Uterus (tissue), 4 donors: ENCODE measurements at places on chromosomes 2 and 18. TPM values are rescaled to one million over a fixed set of nuclear protein-coding genes. Genes with fewer than 3 reads are reported as not detected.

GRCh38 chr2:232541195-232541960 lies 1.9 kb downstream of the CHRNG start:
- H3K4me1 ChIP-seq, result no peaks in the 10 kb centered on the region
- peak; percentile 11 for DNase-seq
- H3K4me3 ChIP-seq, result no peak overlapping the region
- no peak overlapping the region for H3K27ac ChIP-seq
- no peaks in the 10 kb centered on the region for H3K36me3 ChIP-seq

- H3K4me3 ChIP-seq, result no peak overlapping the region
- peak; percentile 89 for DNase-seq
- H3K4me1 ChIP-seq, result peaks cover 10% of the 10 kb centered on the region
- H3K27me3 ChIP-seq, result no peaks in the 10 kb centered on the region
- peak overlapping the region; percentile 85 for H3K27ac ChIP-seq
Measured at GRCh38 chr2:237421542-237422116, 7.7 kb upstream of the COL6A3 start.

Gene PSMA8
- not detected for total RNA-seq

DNA sequence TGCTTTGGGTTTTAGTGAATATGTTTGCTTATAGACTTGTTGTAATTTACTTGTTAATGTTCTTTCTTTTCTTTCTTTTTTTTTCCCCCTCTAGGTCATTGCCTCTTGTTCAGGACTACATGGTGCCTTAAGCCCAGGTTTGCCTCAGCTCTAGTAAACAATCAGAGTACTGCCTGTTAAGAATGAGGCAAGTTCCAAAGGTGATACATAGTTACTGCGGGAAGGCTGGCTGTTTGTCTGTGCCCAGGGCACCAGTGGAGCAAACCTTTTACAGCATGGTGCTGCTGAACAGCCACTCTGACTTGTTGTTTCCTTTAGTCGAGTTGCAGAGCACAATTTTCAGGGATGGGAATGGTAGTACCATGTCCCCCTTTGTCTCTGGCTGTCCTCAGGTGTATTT lies 517.2 kb downstream of the NYAP2 start:
- DNase-seq, result no peak
- no peaks in the 10 kb centered on the region for H3K36me3 ChIP-seq
- no peaks in the 10 kb centered on the region for H3K27me3 ChIP-seq
- no peaks in the 10 kb centered on the region for H3K4me1 ChIP-seq

DNA sequence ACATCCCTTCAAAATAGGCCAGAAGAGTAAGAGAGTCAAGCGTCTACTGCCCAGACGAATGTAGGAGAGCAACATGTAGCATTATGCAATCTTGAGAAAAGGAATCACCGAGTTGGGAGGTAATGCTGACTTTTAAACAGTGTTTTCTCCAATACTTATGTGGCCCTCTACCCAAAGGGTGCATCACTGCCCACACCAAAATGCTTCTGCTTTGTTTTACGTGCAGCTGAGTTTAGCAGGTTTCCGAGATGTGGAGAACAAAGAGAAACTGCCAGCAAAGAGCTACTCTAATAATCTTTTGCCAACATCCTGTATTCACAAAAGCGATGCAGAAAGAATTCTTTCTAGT lies 63.4 kb upstream of the ZEB2 start:
- no peak for DNase-seq
- no peak overlapping the region for H3K27ac ChIP-seq
- H3K4me1 ChIP-seq, result no peaks in the 10 kb centered on the region
- no peaks in the 10 kb centered on the region for H3K36me3 ChIP-seq

DNA sequence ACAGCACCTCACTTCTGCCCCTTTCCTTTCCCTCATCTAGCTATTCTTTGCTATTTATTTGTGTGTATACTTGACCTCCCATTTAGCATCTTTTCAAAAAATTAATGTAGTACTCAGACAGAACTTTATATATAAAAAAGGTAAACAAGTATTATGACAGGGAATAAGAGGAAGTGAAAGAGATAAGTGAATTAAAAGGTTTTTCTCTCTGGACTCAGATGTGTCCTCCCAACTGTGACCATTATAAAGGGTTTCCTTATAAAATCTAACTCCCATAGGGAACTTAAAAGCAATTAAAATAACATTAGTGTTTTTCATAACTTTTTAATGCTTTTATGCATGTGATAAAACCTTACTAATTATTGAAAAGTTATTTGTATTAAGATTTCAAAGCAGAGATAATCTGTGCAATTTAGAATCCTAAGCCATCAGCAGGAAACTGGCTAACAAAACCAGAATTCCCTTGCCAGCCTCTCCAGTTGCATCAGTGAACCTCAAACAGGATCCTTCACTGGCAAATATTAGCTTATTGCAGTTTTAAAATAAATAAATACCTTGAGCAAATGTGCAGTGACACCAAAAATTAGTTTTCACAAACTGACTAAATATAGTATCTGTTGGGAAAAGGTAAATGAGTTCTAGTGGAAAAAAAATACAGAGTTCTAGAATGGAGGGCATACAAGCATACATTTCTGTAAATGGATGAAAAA lies 930.7 kb downstream of the BCL11A start:
- no peak for DNase-seq
- H3K4me3 ChIP-seq, result no peak overlapping the region
- no peaks in the 10 kb centered on the region for H3K4me1 ChIP-seq
- H3K27ac ChIP-seq, result no peak overlapping the region
- H3K27me3 ChIP-seq, result no peaks in the 10 kb centered on the region

GRCh38 chr18:45121146-45121545 lies 440.5 kb downstream of the SETBP1 start:
- DNase-seq, result no peak
- H3K27me3 ChIP-seq, result no peaks in the 10 kb centered on the region
- H3K36me3 ChIP-seq, result no peaks in the 10 kb centered on the region
- H3K4me3 ChIP-seq, result no peak overlapping the region
- no peak overlapping the region for H3K27ac ChIP-seq

- H3K36me3 ChIP-seq, result no peaks in the 10 kb centered on the region
- no peak overlapping the region for H3K27ac ChIP-seq
- no peaks in the 10 kb centered on the region for H3K4me1 ChIP-seq
- H3K27me3 ChIP-seq, result no peaks in the 10 kb centered on the region
- DNase-seq, result no peak
Measured at GRCh38 chr18:6798896-6799295, 69.4 kb downstream of the ARHGAP28 start.

DNA sequence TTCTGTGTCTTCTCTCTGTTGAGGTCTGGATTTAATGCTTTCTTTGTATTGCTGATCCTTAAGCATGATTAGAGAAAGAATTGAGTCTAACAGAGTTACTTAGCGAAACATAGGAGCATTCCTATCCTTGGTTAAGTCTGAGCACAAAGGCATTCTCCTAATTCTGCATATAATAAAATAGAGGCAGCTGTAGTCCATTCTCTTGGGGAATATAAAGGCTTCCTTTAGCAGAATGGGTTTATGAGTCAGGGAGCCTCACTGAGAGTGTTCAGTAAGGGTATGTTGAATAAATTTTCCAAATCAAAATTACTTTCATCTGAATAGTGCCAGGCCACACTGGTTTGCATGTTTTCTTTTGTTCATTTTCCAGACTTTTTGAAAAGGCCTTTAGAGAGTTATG lies 101.5 kb downstream of the GALNT1 start:
- no peaks in the 10 kb centered on the region for H3K27me3 ChIP-seq
- no peaks in the 10 kb centered on the region for H3K4me1 ChIP-seq
- DNase-seq, result no peak
- no peak overlapping the region for H3K27ac ChIP-seq
- no peaks in the 10 kb centered on the region for H3K36me3 ChIP-seq

DNA sequence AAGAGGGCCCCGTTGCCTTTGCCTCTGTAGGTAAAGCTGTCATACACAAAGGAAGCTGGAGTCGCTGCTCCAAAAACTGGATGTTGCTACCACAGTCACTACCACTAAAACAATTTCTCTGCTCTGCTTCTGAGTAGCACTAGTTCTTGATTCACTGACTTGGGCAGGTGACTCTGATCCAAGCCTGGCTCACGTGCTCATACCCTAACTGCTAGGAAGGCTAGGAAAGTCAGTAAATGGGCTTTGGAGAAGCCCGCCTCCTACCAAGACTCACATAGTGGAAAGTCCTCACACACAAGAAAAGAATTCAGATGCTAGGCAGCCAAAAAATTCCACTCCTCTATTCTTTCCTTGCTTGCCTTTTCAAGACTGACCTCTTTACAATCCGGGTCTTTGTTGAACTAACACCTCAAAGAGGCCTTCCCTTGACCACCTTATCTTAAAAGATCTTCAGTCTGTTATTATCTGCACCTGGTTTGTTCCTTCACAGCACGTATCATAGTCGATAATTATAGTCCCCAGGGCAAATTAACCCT lies 11.4 kb upstream of the DYNC1I2 start:
- H3K27ac ChIP-seq, result no peak overlapping the region
- H3K4me3 ChIP-seq, result no peak overlapping the region
- no peak for DNase-seq
- no peaks in the 10 kb centered on the region for H3K36me3 ChIP-seq

DNA sequence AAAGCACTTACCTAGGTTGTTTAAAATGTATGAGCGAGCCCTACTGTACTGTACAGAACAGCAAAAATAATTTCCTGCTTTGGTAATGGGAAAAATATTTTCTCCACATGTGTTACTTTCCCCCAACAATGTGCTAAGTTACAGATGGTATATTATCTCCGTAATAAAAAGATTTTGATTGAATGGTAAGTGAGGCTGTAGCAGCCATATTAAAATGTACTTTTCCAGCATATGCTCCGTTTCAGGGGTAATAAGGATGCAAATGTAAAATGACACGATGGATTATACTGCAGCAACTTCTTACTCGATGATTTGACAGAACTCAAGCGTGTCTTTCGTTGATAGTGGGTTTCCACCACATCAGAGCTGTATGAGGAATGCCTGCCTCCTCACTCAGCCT lies 50.5 kb downstream of the OSBPL6 start:
- no peaks in the 10 kb centered on the region for H3K4me1 ChIP-seq
- no peak overlapping the region for H3K27ac ChIP-seq
- H3K27me3 ChIP-seq, result no peaks in the 10 kb centered on the region
- H3K4me3 ChIP-seq, result no peak overlapping the region
- no peaks in the 10 kb centered on the region for H3K36me3 ChIP-seq

- no peaks in the 10 kb centered on the region for H3K27me3 ChIP-seq
- H3K4me3 ChIP-seq, result no peak overlapping the region
- H3K4me1 ChIP-seq, result no peaks in the 10 kb centered on the region
- no peak overlapping the region for H3K27ac ChIP-seq
- H3K36me3 ChIP-seq, result no peaks in the 10 kb centered on the region
Measured at GRCh38 chr2:218093879-218094278, 24.8 kb downstream of the RUFY4 start.

Gene SP5
- not detected for total RNA-seq

Gene IL36B
- total RNA-seq, result not detected

DNA sequence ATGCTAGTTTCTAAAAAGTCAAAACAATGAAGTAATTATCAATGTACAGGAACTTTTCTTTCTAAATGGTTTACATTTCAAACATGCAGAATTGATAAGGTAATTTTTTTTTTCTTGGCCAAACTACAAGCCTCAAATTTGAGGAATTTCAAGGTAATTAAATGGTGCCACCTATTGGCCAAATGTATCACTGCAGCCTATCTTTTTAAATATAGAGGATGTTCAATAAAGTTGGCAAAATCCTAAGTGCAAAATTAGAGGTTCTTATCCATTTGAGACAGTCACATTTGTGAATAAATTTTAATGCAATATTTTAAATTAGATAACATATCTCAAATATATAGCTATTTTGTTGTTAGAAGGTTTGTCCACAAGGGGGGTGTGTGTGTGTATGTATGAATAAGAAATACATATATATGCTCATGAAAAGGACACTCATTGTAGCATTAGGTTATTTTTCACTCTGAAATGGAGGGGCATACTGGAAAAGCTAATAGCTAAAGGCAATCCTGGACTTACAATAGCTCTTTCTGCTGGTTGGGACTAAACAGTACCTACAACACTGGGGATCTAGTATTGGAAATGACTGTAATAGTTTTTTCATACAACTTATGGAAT lies 26.2 kb downstream of the MMADHC start:
- no peaks in the 10 kb centered on the region for H3K27me3 ChIP-seq
- no peaks in the 10 kb centered on the region for H3K4me1 ChIP-seq

- no peaks in the 10 kb centered on the region for H3K4me1 ChIP-seq
- no peak for DNase-seq
- H3K4me3 ChIP-seq, result no peak overlapping the region
- no peak overlapping the region for H3K27ac ChIP-seq
- no peaks in the 10 kb centered on the region for H3K36me3 ChIP-seq
- H3K27me3 ChIP-seq, result no peaks in the 10 kb centered on the region
Measured at GRCh38 chr2:149465873-149466272, 121.7 kb downstream of the MMADHC start.

Gene NT5C1B
- not detected for total RNA-seq

Gene FOXD4L1
- total RNA-seq, result not detected

DNA sequence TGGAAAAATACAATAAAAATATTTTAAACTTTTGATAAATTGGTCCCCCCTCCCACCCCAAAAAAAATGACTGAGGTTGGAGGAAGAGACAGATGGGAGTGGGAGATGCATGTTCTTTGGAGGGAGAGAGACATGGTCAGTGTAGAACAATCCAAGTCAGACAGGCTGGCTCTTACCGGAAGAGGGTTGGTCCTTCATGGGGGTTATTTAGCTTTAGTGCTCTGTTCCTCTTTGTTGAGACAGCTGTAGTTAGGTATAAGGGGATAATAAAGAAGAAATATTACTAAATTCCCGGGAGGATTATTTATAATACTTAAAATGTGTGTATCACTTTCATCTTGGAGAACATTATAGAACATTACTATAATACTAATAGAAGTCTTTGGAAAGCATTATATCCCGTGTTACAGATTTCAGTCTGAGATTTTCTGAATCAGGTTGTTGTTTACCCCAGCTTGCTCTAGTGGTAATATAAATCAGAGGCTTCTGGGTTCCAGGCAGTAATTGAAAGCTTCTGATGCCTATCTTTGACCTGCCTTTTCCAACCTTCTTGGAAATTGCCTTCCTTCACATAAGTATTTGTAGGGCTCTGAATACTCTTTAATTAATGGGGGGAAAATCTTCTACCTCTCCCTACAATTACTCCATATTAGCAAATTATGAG lies 87.7 kb downstream of the SPTBN1 start:
- no peak for DNase-seq
- peak overlapping the region; percentile 0 for H3K27ac ChIP-seq
- H3K36me3 ChIP-seq, result no peaks in the 10 kb centered on the region
- no peak overlapping the region for H3K4me3 ChIP-seq
- no peaks in the 10 kb centered on the region for H3K27me3 ChIP-seq

DNA sequence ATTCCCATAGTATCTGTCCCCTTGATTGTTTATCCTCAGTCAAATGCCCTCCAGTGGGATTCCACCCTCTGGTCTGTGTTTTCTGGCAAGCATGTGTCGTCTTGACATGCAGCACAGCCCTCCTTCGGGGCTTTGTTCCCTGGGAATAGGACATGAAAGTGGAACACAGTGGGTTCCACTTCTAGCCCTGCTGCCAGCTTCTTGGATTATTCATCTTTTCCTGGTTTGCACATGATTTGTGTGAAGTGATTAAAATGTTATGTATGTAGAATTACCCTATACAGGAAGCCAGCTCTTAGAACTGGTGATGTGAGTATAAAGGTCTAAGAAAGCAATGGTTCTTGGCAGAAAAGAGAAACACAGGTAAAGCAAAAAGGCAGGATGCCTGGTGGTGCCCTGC lies 142.3 kb downstream of the TANC1 start:
- H3K36me3 ChIP-seq, result no peaks in the 10 kb centered on the region
- H3K4me3 ChIP-seq, result no peak overlapping the region
- no peak for DNase-seq

GRCh38 chr18:54284981-54285785 lies 15.9 kb downstream of the POLI start:
- H3K27ac ChIP-seq, result no peak overlapping the region
- H3K36me3 ChIP-seq, result peaks cover 8% of the 10 kb centered on the region
- no peaks in the 10 kb centered on the region for H3K27me3 ChIP-seq
- no peaks in the 10 kb centered on the region for H3K4me1 ChIP-seq

GRCh38 chr2:241798081-241798630 lies 10.8 kb upstream of the NEU4 start:
- H3K36me3 ChIP-seq, result no peaks in the 10 kb centered on the region
- H3K4me1 ChIP-seq, result peaks cover 2% of the 10 kb centered on the region
- no peak overlapping the region for H3K4me3 ChIP-seq
- H3K27ac ChIP-seq, result no peak overlapping the region
- H3K27me3 ChIP-seq, result no peaks in the 10 kb centered on the region
